Activated T-cell treated with anti-CD3 and anti-CD28 coated beads, Interleukin-2, amount 50 U/mL, for 4 hours (primary cell): ENCODE measurements at places on chromosomes 7 and 10.

DNA sequence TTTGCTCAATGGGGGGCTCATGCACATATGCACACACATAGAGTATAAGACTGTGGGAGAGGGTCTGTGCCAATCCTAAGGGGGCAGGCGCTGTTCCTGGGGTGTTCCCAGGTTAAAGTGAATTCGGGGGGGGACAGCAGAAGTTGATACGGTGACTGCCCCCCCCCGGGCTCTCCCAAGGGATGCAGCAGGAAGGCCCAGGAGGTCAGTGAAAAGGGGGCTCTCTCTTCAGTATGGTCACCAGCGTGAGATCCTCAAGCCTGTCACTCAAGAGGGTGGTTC is 32.4 kb downstream of the SPDYE6 start:
- DNase-seq = no peak

DNA sequence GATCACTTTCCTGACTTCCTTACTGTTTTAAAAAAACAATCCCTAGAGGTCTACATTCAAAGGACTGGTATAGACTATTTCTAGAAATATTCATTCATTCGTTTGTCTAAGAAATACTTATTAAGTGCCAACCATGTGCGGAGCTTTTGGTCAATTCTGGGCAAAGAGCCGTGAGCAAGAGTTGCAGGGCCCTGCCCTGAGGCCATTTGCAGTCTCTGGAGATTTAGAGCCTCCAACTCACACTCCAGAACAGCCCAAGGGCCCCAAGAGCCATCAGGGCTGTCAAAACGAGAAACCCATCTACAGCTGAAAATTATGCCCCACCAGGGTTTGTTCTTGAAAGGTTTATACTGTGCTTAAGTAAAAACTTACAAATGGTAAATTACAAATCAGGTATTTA is 16.2 kb downstream of the WDR91 start:
- no peak for DNase-seq

- DNase-seq = no peak
Measured at GRCh38 chr10:51244309-51244708, 170.0 kb downstream of the PRKG1 start.

DNA sequence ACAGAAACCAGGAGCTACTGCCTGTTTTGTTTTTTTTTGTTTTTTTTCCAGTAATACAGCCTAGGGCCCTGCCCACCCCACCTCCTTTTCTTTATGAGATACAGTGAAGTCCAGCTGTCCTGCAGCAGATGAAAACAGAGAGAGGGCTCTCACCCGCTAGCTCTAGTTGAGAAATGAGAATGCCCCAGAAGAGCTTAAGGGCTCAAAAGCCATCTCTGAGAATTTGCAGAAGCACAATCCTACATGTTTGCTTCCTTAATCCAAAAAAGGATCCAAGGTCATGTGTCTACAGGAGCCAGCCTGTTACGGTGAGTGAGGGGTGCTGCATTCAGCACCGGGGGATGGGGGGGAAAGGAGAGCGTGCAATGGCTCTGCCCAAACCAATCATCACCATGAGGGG is 122.7 kb downstream of the KCNMA1 start:
- no peak for DNase-seq

- no peak for DNase-seq
Measured at GRCh38 chr7:156682928-156683327, 42.4 kb downstream of the RNF32 start.
